ENCODE measurements at places on chromosomes 4 and X.

DNA sequence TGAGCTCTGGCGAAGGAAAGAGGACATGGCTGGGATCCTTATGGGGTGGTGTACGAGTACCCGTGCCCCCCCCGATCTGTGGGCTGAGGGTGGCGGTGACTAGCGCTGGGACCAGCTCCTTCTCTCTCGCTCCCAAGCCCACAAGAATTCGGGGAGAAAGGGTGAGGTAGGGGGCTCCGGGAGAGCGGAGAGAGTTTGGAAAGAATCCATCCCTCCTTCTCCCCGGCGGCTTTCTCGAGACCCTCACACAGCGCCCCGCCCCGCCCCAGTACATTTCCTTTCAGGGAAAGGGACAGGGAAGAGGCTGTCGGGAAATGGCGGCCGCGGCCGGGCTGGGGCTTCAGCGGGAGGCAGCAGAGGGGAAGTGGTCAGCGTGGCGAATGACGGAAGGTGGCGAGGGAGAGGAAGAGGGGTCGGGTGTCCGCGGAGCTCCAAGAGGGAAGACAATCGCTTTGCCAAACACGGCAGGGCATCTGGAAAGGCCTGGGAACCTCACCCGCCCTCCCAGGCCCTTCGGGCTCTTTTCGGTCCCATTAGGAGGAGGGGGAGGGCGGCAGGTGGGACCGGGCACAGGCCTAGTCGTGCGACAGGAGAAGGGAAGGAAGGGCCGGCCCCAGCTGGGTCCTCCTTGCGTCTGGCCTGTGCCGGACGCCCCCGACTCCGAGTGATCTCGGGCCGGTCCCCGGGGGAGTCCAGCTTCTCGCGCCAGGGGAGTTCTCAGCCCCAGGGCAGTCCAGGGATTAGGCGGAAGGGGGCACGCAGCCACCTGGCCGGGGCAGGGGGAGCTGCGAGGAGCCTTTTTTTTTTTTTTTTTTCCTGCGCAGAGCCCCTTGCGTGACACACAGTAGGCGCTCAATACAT lies 10.2 kb downstream of the HNRNPH2 start:
- peak; percentile 60 for DNase-seq

DNA sequence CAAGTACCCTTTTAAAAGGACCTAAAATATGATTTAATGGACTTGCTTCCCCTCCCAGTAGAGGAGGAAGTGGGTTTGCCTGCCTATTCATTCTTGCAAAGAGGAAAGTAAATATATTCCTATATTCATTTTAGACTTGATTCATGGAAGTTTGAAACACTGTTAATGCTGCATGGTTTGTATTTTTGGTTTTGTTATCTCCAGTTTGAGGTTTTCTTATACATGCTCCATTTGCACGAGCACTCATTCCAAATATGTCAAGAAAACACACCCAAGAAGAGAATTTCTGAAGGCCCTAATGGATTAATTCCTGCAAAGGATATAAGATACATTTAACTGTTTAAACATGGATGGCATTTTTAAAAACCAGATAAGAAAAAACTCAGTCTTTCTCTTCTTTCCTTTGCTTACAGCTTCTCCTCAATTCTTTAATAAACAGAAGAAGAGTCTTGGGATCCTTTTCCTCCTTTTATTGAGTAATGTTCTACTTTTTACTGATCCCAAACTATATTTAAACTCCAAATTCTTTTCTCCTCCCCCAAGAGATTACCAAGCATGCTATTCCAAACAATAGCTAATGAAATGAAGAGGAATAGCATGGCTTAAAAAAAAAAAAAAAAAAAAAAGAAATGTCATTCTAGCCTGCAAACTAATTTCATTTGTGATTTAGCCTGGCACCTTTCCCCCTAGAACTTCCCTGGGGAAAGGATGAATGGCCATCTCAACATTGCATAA lies 54.6 kb upstream of the LDB2 start:
- no peak for DNase-seq

GRCh38 chr4:31998807-31999206 lies 1278.6 kb downstream of the PCDH7 start:
- no peak for DNase-seq

DNA sequence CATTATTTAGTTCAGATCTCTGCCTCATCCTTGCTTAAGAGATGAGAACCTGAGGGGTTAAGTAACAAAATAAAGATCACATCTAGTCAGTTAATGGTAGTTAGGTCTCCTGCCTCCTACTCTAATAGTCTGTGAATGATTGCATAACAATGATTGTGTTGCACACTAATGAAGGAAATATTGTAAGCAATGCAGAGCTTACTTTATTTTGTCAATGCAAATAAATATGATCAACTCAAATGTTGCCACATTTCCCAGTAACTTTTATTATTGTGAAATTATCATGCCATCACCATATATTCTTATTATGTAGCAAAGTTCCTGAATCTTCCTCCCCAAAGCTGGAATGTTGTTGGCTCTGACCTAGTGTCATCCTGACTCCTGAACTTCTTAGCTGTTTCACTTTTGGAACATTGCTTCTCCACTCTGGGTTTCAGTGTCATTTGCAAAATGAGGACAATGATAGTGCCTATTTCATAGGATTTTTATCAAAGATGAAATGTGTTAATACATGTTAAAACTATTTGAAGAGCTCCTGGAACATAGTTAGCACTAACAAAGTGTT lies 17.0 kb upstream of the GABRA4 start:
- no peak for DNase-seq

- DNase-seq = peak; percentile 89
These were observed 128.2 kb downstream of the C4orf51 start for GRCh38 chr4:145808021-145808650.

- DNase-seq = no peak
These were observed 495.9 kb upstream of the FAM241A start for GRCh38 chr4:111649308-111649707.

- no peak for DNase-seq
These were observed 119.9 kb downstream of the FAM13A start for GRCh38 chr4:88937081-88937480.

DNA sequence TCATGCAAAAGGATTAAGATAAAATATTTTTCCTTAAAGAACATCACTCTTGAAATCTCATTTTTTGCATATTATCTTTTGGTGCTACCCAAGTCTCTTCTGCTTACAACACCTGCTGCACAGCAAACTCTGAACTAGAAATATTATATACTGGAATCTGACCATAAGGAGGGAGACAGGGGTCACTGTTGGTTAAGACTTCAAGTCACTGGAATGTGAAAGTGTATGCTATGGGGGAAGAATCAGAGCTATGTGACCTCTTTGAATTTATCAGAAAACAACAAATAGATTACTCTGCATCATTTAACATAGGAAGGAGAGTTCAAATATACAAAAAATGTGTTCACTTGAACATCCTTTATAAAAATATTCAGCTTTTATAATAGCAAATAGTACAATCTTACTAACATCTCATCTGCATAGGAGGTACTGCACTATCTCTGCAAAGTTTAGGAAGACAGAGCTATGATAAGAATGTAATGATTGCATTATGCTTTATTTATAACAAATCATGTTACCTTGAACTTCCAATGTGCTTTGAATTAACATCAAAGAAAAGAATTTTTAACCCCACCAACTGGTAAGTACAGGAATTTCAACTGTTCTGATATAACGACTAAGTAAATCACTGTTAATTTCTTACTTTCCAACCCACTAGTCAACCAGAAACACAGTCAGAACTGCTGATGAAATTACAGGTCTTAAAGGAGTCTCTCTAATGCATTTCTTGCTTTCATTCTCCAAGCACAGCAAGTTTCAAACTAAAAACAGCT lies 69.8 kb downstream of the ZNF827 start:
- DNase-seq = no peak

Measured in inflammatory macrophage treated with lipopolysaccharide for 4 hours (primary cell).